ENCODE measurements at places on chromosomes 12 and 14.

- DNase-seq: no peak
Measured at GRCh38 chr12:116982791-116983411, 72.2 kb downstream of the FBXW8 start.

DNA sequence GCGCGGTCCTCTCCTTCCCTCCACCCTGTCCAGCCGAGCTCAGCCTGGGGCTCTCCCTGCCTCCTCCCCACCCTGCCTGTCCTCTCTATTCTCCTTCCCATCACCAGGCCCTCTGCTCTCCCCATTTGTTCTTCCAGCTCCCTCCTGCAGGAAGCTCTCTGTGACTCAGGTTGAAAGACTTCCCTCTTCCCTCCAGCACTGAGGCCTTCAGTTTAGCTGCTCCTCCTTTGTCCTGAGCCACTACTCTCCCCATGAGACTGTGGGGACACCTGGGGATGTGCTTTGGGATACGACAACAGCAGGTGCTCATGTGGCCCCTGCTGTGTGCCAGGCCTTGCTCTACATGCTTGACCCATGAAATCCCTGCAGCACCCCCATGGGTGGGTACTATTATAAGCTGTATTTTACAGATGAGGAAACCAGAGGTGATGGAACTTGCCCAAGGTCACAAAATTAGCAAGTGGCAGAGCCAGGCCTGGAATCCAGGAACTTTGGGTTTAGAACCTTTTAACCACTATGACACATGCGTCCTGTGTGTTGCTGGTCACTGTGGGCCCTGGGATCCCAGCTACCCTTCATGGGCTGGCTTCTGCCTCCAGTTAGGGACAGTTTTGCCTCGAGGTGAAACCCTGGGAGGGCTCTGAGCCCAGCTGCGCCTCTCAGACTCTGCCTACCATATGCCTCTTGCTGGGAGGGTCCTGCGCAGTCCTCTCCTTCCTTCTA is 5.5 kb downstream of the KRT80 start:
- no peak for DNase-seq

DNA sequence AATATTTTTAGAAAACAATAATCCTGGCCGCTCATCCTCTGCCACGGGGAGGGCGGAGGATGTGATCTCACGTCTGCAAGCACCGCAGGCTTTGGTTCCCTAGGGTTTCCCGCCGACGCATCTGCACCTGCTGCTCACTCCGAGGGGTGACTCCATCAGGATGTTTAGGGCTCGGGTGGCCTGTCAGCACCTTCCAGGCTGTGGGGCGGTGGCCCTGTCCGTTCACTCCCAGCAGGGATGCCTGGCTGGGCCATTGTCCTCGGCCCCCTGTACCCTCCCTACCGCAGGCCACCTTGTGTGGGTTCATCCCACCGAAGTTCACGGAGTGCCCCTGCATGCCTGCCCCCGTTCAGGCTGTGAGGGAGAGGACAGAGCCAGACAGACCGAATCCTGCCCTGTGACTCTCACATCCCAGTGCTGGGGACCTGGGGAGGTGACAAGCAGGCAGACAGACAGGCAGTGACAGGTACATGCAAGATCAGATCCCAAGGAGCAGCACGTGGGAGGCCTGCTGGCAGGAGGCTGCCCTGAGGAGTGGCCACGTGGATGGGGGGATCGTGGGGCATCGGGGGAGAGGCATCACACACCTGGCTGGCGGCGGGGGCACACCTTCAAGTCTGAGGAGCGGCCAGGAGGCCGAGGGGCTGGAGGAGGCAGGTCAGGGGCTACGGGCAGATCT is 112.6 kb downstream of the ADGRD1 start:
- DNase-seq: no peak

DNA sequence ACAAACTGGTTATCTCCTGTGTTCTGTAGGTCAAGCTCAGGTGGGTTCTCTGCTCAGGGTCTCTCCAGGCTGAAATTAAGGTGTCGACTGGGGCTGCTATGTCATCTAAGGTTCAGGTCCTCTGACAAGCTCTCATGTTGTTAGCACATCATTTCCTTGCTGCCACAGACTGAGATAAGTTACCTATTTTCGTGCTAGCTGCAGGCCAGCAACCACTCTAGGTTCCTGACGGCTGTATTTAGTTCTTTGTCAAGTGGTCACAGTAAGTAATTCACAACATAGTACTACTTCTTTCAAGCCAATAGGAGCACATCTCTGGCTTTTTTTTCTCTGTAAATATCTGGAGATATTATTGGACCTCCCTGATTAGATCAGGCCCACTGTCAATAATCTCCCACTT is 169.3 kb upstream of the CAND1 start:
- DNase-seq: no peak

GRCh38 chr14:22932146-22932545 is 3.0 kb upstream of the PRMT5 start:
- no peak for DNase-seq

- DNase-seq: no peak
Measured at GRCh38 chr14:99478128-99478527, 2.5 kb downstream of the SETD3 start.

GRCh38 chr12:64633940-64634337 is 23.6 kb downstream of the RASSF3 start:
- DNase-seq: no peak

DNA sequence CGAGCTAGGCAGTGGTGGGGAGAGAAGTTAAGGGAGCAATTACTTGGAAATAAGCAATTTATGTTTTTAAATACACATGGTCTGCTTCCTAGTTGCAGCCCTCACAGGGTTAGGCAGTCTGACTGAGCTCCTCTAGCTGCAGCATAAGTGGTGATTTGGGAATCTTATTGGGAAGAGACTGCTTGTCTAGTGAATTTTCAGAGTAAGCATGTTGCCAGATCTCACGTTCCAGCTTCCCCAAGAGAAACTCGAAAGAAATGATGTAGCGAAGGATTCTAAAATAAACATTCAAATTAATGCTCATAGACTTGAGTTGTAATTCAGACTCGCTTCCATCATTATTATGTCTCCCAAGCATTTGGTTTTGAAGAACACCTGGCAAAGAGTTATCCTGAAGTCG is 440.2 kb downstream of the ATP23 start:
- DNase-seq: no peak

DNA sequence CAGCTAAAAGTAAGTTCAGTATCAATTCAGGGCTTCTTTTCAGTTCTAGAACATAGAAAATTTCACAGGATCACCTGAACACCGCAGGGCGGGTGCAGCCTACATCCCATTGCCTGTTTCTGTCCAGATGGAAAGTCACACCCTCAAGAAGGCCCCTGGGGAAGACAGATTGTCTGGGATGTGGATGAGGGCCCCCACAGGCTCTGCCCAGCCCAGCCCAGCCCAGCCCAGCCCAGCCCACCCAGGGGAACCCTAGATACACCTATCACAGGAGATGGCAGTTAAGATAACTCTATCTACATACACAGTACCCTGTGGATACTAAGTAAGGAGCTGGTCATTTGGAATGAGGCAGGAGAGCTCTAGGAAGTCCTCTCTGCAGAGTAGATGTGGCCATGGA is 68.4 kb downstream of the DPF3 start:
- DNase-seq: no peak

- DNase-seq: peak; percentile 56
Measured at GRCh38 chr12:124389138-124389724, 94.3 kb downstream of the RFLNA start.

GRCh38 chr14:85333313-85333712 is 196.6 kb upstream of the FLRT2 start:
- no peak for DNase-seq

DNA sequence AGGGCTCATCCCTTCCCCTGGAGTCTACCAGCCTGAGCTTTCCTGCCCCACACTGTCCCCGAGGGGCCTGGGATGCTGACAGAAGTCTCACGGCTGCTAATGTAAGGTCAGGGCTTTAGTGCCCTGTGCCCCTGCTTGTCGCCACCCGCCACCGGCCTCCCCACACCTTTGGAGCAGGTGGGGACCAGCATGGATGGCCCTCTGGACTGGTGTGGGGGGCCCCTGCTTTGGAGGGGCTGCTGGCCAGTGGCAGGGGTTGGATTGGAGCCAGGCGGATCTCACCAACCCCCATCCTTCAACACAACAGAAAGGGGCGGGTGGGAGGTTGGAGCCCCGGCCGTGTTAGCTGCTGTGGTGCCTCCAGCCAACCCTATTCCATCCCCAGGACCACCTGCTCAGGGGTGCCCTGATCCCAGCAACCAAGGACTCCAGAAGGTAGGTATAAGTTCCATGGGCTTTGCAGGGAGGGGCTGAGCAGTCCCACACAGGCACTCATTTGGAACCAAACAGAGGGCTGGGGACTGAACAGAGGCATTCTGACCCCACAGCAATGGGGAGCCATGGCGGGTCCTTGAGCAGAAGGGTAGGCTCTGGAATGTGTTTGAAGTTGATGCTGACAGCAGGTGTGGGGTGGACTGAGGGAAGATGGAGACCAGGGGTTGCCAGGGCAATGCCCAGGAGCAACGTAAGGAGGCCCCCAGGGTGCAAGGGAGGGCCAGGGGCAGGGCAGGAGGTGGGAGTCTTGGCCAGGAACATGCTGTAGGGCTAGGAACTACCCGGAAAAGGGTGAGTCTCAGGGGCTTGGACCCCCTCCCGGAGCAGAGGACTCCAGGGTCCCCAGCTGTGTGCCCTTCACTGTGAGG is 145.1 kb upstream of the C14orf180 start:
- no peak for DNase-seq

- DNase-seq: no peak
Measured at GRCh38 chr12:23221926-23222325, 597.0 kb downstream of the ETNK1 start.

GRCh38 chr12:112179341-112179740 is 54.0 kb downstream of the TRAFD1 start:
- DNase-seq: no peak

- no peak for DNase-seq
Measured at GRCh38 chr14:97838986-97839385, 1041.8 kb downstream of the VRK1 start.

DNA sequence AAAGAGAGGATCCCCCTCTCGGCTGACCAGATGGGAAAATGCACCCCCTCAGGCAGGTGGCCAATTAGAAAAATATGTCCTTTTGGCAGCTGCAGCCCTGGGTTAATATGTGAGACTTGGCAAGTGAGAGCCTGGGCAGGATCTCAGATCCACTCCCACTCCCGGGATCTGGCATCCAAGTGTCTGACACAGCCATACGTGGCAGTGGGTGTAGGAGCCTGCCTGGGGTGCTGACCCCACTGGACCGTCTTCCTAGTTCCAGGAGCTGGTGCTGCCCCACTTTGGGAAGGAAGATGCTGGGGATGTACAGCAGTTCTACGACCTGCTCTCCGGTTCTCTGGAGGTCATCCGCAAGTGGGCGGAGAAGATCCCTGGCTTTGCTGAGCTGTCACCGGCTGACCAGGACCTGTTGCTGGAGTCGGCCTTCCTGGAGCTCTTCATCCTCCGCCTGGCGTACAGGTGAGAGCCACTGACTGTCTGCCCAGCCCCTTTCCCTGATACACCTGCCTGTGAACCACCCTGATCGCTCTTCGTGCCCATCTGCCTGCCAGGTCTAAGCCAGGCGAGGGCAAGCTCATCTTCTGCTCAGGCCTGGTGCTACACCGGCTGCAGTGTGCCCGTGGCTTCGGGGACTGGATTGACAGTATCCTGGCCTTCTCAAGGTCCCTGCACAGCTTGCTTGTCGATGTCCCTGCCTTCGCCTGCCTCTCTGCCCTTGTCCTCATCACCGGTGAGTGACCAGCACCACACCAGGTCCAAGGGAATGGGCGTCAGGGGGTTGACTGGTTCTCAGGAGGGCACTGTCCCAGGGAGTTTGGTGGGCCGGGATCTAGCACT is 5.8 kb downstream of the NR4A1 start:
- no peak for DNase-seq

GRCh38 chr14:104431351-104431928 is 148.1 kb upstream of the C14orf180 start:
- DNase-seq: no peak

GRCh38 chr14:54471641-54472040 is 17.1 kb downstream of the GMFB start:
- DNase-seq: no peak

DNA sequence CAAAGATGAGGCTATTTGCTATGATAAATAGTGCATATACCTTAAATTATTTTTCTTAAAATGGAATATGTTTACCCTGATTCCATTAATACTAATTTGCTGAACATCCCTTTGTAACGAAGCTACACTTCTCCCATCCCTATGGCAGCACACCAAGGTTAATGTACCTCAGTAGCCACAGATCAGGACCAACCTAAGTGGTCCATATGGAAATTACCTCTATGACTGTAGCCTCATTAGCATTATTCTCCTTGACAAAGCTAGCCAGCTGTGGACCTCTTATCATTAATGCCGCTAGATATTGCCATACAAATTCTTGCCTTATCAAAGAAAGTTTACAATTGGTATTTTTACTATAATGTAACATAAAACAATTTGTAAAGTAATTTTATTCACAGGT is 76.9 kb upstream of the GARIN2 start:
- DNase-seq: no peak

DNA sequence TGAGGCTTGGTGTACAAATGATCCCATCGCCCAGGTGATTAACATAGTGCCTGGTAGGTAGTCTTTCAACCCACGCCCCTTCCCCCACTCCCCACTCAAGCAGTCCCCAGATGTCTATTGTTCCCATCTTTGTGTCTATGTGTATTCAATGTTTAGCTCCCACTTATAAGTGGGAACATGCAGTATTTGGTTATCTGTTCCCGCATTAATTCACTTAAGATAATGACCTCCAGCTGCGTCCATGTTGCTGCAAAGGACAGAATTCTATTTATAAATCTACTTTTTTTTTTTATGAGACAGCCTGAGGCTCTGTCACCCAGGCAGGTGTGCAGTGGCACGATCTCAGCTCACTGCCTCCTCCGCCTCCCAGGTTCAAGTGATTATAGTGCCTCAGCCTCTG is 15.7 kb downstream of the SPX start:
- DNase-seq: no peak

DNA sequence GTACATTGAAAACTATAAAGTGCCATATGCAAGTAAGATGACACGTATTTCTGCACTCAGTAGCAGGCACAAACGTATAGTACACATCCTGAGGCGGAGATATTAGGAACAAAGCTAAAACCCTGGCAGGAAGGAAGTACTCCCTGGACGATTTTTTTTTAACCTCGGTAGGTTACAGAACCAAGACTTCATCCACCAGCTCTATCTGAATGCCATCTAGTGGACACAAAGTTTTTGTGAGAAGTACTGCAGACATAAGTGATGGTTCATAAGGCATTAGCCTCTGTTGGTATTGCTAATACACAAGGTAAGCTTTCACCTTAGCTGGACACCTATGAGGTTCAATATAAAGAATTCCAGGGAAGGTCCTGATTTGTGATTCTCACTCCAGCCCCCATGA is 83.0 kb upstream of the CCDC196 start:
- no peak for DNase-seq

- DNase-seq: no peak
Measured at GRCh38 chr12:114185036-114185435, 218.9 kb upstream of the RBM19 start.

- no peak for DNase-seq
Measured at GRCh38 chr12:100020370-100020769, 35.6 kb upstream of the ANKS1B start.

DNA sequence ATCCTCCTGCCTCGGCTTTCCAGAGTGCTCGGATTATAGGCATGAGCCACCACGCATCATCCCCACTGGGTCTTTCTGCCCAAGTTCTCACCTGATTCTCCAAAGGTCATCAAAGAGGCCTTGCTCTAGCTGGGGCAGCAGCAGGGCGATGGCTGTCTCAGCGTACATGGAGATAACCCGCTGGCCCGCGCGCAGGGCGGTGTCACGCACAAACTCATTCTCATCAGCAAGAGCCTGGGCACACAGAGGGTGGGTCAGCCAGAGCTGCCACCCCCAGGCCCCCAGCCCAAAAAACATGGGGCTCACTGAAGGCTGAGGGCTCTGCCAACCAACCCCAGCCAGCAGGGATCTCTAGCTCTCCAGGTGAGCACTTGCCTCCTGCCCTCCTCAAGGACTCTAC is 27.7 kb upstream of the RAB35 start:
- DNase-seq: no peak

Measured in nucleus accumbens (tissue), 56 donors.